ENCODE measurements at places on chromosomes 1 and 21. TPM values are rescaled to one million over a fixed set of nuclear protein-coding genes. Genes with fewer than 3 reads are reported as not detected.

DNA sequence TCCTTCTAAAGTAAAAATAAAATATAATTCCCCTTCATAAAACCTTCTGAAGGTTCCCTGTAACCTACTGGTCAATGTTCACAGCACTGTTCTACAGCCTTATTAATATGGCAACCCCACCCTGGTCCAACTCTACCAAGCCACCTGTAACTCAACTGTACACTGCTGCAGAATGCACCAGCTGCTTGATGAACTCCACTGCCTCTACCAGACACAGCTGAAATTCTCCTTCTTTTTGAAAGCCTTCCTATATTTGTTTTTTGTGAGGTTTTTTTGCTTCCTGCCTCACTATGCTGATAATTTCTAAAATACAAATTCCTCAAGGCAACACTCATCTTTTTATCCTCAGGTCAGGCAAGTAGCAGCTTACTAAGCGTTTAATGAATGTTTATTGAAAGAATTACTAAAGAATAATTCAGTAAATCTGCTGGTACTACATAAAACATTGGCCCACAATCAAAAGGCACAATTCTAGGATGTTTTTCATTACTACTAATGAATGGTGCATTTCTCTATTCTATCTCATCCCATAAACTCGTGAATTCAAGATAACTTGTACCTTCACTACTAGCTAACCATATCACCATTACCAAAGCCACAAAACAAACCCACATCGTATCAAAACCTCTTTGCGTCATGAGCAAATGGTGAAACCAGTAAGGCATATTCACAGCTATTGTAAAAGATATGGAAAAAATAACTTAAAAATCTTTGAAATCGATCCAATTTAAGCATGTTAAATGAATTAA lies 2.4 kb downstream of the SSX2IP start:
- peaks cover 27% of the 10 kb centered on the region for H3K4me1 ChIP-seq
- no peak overlapping the region for H3K27ac ChIP-seq
- no peaks in the 10 kb centered on the region for H3K27me3 ChIP-seq
- no peak overlapping the region for H3K4me3 ChIP-seq
- no peaks in the 10 kb centered on the region for H3K36me3 ChIP-seq

DNA sequence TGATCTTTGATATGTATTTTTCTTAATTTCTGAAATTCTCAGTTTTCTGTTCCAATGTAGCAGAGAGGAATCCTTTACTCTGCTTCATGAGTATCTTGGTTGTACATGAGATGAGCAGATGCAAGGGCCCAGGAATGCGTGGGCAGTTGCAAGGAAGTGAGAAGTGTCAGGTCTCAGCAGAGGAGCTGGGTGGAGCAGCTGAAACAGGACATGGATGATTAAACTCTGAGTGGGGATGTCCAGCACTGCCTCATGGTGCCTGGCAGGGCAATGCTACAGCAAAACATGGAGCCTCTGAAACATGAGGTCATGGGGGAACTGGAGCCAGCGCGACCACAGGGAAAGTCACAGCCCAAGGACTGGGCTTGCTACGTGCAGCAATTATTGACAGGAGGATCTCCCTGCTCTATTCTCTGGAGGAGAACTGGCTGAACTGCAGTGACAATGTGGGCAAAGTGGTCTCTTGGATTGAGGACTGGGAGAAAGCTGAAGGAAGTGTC lies 48.4 kb downstream of the COLGALT2 start:
- no peak overlapping the region for H3K27ac ChIP-seq
- DNase-seq, result no peak
- no peaks in the 10 kb centered on the region for H3K36me3 ChIP-seq

GRCh38 chr1:53375440-53375839 lies 47.6 kb upstream of the LRP8 start:
- no peaks in the 10 kb centered on the region for H3K36me3 ChIP-seq
- DNase-seq, result no peak
- peaks cover 16% of the 10 kb centered on the region for H3K27me3 ChIP-seq
- H3K4me1 ChIP-seq, result no peaks in the 10 kb centered on the region

DNA sequence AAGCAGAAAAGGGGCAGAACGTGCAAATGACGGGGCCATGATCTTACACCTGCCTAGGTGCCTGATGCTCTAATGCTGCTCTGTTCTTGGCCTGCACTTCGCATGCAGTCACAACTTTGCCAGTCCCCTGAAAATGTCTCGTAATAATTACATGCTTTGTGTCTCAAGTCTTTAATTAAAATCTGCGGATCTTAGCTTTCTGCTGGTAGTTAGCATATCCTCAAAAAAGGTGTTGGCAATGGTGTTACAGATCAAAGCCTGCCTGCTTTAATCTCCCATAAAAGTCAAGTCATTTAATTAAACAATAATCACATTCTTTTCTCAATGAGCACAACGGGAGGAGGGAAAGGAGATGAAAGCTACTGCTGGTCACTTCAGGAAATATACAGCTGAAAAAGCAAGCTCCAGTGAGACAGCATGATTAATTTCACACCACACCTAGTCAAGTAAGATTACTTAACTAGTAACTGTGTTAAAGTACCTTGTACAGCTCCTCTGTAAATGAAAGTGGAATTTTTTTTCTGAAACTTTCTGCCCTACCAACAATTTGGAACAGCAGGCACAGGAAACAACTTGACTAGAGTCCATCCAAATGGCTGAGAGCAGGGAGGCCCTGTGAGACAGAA lies 45.8 kb downstream of the STX6 start:
- no peaks in the 10 kb centered on the region for H3K4me1 ChIP-seq
- no peak overlapping the region for H3K4me3 ChIP-seq
- DNase-seq, result no peak
- H3K27ac ChIP-seq, result no peak overlapping the region
- no peaks in the 10 kb centered on the region for H3K27me3 ChIP-seq

DNA sequence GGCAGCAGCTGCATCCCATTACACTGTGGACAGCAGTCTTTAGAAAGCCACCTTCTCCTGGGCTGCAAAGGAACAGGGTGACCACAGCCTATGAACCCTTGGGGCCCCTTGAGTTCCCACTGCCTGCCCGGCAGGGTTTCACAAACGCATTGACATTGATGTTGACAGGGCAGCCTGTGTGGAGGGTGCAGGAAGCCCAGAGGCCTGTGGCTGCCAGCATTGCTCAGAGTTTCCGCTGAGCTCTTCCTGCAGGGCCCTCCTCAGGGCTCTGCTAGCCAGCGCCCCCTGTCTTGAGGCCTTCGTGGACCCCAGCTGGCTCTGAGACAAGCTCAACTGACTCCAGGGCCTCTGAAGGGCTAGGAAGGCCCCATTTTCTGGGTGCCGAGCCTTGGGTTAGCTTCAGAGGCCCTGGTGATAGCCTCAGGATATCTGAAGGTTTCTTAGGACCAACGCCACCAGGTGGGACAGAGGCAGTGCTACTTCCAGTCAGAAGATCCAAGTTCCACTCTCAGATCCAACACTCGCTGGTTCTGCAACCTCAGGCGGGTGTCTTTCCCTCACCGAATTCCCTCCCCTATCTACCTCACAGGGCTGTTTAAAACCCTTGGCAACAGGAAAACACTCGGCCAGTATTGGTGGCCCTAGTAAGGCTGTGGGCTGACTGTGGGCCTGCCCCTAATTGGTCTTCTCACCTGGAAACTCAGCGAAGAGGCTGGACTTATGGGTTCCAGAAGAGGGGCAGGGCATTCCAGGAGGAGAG lies 27.2 kb upstream of the EPS8L3 start:
- peaks cover 33% of the 10 kb centered on the region for H3K4me1 ChIP-seq
- no peak overlapping the region for H3K27ac ChIP-seq
- no peak for DNase-seq
- H3K4me3 ChIP-seq, result no peak overlapping the region
- no peaks in the 10 kb centered on the region for H3K36me3 ChIP-seq

The SERTAD4 gene
- 0.64 TPM for polyA plus RNA-seq

The RGS13 gene
- not detected for polyA plus RNA-seq

The HAO2 gene
- polyA plus RNA-seq, result not detected

The FGR gene
- polyA plus RNA-seq, result 0.17 TPM

The WDR64 gene
- polyA plus RNA-seq, result not detected

The GJA4 gene
- polyA plus RNA-seq, result not detected

The AIM2 gene
- polyA plus RNA-seq, result 0.17 TPM

The TNFRSF9 gene
- 0.03 TPM for polyA plus RNA-seq

The OTUD7B gene
- polyA plus RNA-seq, result 6.5 TPM

Measured in keratinocyte (primary cell).